Activated naive CD4-positive, alpha-beta T cell treated with Interleukin-2 at 50 U/mL for 16 hours (primary cell): ENCODE measurements at places on chromosomes 3 and 15.

GRCh38 chr3:61574854-61575253 lies 13.5 kb downstream of the PTPRG start:
- no peak for DNase-seq

DNA sequence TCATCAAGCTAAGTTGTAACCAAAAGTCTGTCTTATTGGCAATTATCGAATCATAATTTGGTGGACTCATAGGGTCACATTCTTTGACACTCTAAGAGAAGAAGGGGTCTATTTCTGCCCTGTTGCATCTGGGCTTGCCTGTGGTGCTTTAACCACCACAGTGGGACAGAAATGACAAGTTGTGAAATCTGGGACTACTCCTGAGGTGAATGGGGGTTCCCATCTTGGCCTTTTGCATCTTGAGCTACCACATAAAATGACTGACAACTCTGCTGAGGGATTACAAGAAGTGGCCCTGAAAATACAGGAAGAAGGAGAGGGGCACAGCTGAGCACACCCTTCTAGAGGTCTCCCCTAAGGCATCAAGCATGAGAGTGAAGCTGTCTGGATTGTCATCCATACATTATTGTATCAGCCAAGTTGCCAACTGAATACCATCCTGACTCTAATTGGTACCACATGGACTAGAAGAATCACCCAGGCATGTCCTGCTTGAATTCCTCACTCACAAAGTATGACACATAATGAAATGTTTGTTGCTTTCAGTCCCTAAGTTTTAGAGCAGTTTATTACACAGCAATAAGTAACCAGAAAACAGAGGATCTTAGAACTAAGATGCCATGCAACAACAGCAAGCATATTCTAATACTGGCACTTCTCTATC lies 306.5 kb downstream of the ROBO1 start:
- DNase-seq = no peak

- no peak for DNase-seq
Measured at GRCh38 chr3:50562861-50563260, 4.7 kb downstream of the C3orf18 start.

- peak; percentile 81 for DNase-seq
Measured at GRCh38 chr3:16884084-16884747, 539 bp upstream of the PLCL2 start.
